ENCODE measurements at places on chromosomes 2 and 18.

DNA sequence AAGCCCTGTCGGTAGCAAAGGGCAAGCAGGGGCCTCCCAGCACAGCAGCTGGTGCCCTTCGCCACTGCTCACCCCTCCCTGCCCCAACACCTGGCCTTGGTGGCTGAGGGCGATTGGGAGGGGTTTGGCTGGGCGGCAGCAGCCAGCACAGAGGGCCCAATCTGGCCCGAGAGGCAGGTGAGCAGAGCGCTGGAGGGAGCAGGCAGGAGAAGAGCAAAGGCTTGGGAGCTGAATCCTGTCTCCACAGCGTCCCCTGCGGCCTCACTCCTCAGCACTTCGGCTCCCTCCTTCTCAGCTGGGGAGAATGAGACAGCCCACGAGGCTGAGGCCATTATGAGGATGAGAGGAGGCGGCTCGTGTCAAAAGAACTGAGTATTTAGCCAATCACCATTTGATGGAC lies 74.9 kb upstream of the TAF1B start:
- DNase-seq, result no peak

- DNase-seq, result no peak
Measured at GRCh38 chr2:219844401-219845091, 217.1 kb downstream of the SLC4A3 start.

DNA sequence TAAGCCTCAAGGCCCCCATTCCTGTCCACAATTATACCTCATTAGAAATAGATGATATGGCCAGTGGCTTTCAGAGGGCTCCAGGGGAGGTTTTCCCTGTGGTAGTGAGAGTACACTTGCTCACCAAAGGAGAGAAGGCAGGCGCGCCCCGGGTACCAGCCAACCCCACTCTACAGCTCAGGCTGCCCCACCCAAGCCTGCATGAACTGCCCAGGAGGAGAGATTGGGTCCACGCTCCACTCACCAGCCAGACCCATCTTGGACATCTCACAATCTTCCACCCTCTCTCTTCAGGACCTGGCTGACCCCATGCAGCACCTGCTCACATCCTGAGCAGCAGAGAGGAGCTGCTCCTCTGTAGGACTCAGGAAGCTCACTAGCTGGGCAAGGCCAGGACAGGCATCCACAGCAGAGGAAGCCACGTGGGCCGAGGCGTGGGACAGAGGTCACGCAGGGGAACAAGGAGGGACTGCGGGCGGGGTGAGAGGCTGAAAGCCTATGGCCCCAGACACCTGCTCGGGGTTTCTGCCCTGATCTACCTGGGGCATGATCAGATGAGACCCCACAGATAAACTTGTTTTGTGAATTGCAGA lies 53.9 kb upstream of the GLI2 start:
- DNase-seq, result no peak

GRCh38 chr2:42386682-42387081 lies 25.7 kb upstream of the COX7A2L start:
- no peak for DNase-seq

- no peak for DNase-seq
Measured at GRCh38 chr2:41870265-41870585, 177.6 kb upstream of the PKDCC start.

DNA sequence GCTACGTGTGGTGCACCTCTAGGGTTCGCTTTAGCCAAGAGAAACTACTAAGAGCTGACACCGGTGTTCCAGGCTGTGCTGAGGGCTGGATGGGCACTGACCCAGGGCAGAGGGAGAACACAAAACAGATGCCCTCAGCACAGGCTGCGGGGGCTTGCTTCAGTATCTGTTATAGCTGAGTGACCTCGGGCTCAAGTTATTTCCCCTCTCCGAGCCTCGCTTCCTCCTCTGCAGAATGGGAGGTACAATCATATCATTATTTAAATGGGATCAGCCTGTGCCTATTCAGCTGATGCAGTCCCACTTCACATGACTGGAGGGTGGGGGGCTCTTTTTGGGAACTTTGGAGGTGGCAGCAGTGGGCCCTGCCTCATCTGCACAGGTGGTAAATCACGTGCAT lies 156.1 kb upstream of the APCDD1 start:
- no peak for DNase-seq

Measured in fibroblast of skin of right biceps (primary cell).